ENCODE measurements at places on chromosomes 6 and 20.

GRCh38 chr6:17883665-17884497, 103.6 kb downstream of the KIF13A start:
- DNase-seq: no peak

DNA sequence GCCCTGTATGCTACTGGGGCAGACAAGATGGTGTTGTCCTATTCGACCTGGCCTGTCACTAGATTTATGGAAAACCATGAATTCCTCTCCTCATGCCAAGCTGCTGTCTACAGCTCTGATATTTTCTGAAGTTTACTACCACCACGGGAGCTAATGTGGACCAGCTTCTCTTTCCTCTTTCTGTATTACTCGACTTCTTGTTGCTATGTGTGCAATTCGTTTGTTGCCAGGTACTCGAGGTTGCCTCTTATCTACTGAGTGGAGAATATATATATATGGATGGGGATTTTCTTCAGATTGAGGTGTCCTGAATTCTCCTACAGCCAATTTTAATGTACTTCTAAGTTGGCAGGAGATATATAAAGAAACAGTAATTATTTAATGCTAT, 34.7 kb downstream of the MAN1A1 start:
- no peak for DNase-seq

GRCh38 chr20:6180531-6180930, 57.7 kb upstream of the FERMT1 start:
- DNase-seq: no peak

DNA sequence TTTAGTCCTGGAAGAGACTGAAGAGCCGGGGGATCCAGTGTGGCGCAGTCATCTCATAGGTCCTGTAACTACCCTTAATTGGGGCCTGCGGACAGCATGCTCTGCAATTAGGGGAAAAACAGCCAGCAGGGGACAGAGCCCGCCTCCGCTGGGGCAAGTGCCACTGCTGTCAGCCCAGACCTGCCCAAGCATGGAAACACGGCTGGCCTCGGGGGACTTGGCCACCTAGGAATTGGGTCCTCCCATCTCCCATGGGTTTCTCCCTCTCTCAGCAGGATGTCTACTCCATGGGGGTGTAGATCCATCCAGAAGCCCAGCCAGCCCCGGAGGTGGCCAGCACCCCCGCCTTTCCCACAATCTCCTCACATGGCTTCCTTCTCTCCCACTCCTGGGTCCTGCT, 3.6 kb downstream of the GHRH start:
- DNase-seq: no peak

GRCh38 chr20:6395695-6396094, 272.9 kb upstream of the FERMT1 start:
- no peak for DNase-seq

- no peak for DNase-seq
Observed at GRCh38 chr20:37713396-37713795, 19.6 kb downstream of the CTNNBL1 start.

DNA sequence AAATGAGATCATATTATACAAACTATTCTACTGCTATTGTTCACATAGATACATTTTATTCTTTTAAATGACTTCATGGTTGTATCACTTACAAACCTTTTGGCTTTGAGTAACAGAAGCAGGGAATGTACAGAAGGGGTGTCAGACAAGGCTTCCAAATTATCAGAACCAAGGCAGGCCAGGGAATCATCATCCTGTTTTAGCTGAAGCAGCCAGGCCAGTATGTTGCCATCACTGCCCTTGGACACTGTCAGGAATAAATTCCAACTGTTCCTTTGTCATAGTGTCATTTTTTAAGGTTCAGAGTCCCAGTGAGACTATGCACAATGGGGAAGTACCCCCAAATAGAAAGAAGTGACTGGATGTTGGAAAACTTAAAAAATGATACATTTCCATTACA, 23.1 kb upstream of the PKIG start:
- no peak for DNase-seq

DNA sequence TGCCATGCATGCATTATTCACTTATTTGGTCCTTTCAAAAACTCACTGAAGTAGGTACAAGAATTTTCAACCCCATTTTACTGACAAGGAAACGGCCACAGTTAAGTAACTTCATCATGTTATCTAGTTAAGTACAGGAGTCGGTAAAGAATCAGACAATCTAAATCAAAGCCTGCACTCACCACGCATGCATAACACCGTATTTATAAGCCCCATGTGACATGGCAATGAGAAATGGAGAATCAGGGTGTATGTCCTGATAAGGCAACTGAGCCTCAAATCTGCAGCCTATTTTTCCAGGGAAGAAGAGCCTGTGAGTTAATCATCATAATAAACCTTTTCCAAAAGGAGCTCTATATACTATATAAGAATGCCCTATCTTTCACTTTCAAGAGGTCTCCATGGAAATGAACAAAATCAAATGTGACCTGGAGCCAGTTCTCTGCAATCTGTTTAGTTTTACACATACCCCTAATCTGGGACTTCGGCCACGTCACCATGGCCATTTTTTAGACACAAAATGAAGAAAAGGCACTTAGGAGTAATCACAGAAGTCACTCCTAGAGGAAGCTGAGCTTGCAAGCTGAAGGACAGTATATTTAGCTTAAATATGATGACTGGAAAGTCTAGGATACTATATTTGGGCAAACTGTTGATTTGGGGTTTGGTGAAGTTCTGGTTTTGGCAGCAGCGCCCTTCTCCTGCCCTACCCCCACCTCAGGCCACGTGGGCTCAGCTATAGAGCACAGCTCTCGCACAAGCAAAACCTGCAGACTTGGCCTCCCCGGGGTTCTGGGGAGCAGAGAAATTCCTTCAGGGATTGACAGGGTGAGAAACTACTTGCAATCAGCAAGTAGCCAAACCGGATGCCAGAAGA, 19.2 kb downstream of the TRAM2 start:
- DNase-seq: no peak

GRCh38 chr6:158999154-158999665, 792 bp downstream of the RSPH3 start:
- no peak for DNase-seq

GRCh38 chr6:35188886-35189285, 24.9 kb upstream of the SCUBE3 start:
- no peak for DNase-seq

DNA sequence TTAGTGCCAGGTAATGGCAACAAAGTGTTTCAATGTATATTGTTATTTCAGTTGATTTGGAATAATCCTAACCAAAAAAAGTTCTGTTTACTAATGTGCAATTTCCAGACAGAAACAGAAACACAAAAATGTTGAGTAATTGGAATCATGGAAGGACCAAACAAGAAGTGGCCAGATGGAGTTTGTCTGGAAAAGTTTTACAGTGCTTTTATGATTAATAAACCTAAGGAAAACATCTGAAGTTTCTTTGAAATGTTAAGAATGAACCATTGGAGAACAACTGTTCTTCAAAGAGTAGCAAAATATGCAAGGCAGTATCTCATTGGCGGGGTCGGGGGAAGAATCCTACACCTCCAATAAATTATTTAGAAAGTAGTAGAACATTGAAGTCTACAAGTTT, 19.0 kb upstream of the FILIP1 start:
- no peak for DNase-seq

DNA sequence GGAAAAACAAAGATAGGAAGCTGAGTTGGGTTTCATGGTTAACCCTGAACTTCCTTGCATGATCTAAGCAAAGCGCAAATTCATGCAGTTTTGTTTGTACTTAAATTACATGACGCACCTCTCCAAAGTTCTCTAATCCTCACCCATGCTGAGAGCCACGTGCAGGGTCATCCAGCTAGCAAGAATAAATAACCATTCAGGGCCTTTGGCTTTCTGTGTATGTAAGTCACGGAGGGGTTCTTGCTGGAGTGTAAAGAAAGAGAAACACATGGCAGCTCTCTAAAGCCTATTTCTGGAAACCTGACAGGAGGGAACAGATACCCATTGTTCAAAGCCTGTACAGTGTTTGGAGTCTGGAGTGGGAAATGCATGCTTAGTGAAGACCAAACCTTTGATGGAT, 171.7 kb upstream of the CCN2 start:
- DNase-seq: no peak

- no peak for DNase-seq
Observed at GRCh38 chr6:106192824-106193223, 106.7 kb downstream of the PRDM1 start.

DNA sequence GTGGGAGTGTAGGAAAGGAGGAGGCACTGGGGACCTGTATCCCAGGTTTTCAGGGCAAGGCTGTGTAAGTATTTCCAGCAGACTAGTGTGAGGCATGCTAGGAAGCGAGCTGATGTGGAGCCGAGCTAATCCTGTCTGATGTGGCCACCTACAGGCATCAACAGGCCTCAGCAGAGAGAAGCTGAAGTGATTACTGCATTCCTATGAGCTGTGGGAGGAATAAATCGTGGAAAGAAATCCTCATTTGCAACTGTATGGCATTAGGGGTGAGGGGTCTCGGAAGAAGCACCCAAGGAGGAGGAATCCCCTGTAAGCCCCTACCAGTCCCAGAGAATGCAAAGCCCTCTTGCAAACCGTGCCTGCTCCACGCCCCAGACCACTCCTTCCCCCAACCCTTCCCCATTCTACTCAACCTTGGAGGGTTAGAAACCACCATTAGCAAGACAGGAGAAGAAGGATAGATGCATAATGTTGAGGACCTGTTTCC, 41.6 kb downstream of the C6orf15 start:
- DNase-seq: no peak

DNA sequence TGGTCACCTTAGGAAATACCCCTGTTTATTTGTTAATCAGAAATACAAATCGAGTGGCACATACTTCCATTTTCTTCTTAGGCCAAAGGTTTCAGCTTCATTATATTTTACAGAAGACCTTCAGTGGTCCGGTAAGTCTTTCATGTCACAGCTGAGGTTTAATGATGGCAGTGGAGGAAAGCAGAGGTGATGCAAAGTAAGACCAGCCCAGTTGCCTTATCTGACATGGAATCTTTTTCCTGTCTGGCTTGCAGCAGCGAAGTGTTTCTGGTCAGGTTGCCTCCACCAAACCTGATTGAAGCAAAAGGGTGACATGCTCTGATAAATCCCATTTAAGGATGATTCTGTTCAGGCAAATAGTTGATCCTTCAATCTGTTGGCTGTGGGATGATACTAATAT, 100.0 kb downstream of the PRDM1 start:
- DNase-seq: no peak
